Subcutaneous adipose tissue (tissue), 4 donors: ENCODE measurements at places on chromosomes 2 and 18. TPM values are rescaled to one million over a fixed set of nuclear protein-coding genes. Genes with fewer than 3 reads are reported as not detected.

The PID1 gene
- 59.2 TPM for total RNA-seq

The TTN gene
- total RNA-seq: 36.3 TPM

The C2orf92 gene
- 23.7 TPM for total RNA-seq

The ZNF804A gene
- total RNA-seq: 1.2 TPM

The AGXT gene
- 0.33 TPM for total RNA-seq
